SJSA1 (cell line): ENCODE measurements at places on chromosomes 13 and 19.

GRCh38 chr13:47862841-47863240 is 138.2 kb downstream of the SUCLA2 start:
- H3K27me3 ChIP-seq: no peaks in the 10 kb centered on the region
- no peak for DNase-seq
- no peak overlapping the region for H3K27ac ChIP-seq

- H3K36me3 ChIP-seq: no peaks in the 10 kb centered on the region
- H3K27me3 ChIP-seq: no peaks in the 10 kb centered on the region
- no peak for DNase-seq
- no peaks in the 10 kb centered on the region for H3K4me1 ChIP-seq
- H3K4me3 ChIP-seq: no peak overlapping the region
Measured at GRCh38 chr13:70812481-70812880, 704.2 kb upstream of the KLHL1 start.

DNA sequence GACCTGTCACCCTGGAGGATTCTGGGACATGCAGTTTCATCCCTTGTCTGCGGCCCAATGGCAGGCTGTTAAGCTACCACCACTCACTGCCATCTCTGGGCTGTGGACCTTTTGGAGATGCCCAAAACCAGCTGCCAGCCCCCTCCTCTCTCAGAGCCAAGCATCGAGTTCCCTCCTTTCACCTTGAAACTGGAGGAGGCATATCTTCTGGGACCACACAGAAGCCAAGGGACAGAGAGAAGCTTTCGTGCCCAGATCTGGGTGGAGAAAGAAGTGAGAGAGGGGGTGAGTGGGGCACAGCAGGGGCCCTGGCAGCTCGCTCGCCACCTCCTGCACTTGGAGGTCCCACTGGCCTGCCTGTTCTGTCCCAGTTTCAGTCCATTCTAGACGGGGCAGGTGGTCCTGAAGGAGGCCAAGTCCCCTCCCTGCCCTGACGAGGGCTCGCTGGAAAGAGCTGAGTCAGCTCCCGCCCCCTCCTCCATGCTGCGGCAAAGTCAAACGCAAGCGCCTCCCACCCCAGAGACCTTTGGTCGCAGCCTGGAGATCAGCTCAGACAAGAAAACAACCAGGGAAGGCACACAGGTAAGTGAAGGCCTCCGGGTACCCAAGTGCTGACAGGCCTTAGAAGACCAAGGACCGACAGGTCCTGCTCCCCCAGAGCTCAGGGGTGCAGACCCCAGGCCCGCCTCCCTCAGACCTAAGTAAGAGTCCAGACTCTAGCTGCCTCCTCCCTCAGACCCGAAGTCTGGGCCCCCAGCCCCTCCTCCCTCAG is 3.8 kb downstream of the BCAT2 start:
- no peak overlapping the region for H3K4me3 ChIP-seq
- H3K27me3 ChIP-seq: no peaks in the 10 kb centered on the region
- H3K36me3 ChIP-seq: 0 out of 2 replicates have a peak, but pooled peaks cover 2% of the 10 kb centered on the region
- no peak for DNase-seq
- peaks cover 11% of the 10 kb centered on the region for H3K4me1 ChIP-seq

DNA sequence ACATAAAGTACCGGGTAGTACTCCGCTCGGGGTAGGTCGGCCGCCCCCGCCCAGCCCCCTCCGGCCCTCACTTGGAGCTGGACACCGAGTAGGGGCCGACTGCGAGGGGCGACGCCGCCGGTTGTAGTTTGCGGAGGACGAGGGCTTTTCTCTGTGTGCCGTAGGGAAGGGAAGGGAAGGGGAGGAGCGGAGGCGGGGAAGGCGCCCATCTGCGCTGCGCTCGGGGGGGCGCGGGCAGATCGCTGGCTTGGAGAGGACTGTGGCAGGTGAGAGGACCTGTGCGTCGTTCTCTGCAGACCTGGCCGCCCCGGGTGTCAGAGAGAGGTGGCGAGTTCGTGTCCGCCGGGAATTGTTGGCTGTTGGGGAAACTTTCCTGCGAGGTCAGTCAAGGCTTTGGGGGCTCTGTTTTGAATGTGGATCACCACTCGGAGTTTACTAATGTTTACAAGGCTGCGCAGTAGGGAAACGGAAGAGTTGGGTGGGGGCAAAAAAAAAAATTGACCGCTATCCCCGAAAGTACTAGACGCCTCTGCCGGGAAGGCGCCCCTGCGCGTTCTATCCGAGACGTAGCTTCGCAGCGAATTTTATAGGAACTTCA is 1.4 kb downstream of the ING1 start:
- no peak for DNase-seq
- H3K36me3 ChIP-seq: peaks cover 22% of the 10 kb centered on the region
- H3K27me3 ChIP-seq: no peaks in the 10 kb centered on the region
- peaks cover 19% of the 10 kb centered on the region for H3K4me1 ChIP-seq
- H3K4me3 ChIP-seq: peak overlapping the region; percentile 63

DNA sequence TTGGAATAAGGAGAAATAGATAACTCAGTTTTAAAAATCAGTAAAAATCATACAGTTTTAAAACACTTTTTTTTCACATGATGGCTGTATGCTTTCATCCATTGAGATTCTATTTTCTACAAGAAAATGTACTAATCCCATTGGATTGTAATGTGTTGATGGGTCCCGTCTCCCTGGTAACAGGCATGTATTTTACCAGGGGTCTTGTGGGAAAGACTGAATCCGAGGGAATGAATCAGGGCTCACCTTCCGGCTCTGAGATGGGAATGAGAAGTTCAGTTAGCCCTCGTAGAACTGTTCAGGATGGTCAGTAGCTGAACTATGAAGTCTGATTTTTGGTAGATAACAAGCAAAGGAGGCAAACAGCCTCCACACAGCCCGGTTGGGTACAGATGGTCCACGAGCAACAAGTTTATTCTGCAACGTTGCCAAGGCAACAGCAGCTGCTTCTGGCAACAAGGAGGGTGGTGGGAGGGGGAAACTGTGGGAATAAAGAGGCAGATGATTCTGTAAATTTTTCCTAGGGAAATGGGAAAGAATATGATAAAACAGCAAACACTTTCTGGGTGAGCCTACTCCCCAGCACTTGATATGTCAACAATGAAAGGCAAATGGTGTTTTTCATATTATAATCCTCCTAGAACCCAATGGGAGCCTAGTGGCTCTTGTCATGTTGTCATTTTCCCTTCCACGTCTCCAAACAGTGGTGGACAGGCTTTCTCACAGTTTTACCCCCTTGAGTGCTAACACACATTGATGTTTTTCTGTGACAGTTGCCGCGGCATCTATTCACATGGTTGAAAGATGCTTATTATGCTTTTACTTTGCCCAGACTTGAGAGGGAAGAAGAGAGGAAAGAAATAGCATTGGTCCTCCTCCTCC is 12.4 kb upstream of the SIAH3 start:
- H3K36me3 ChIP-seq: no peaks in the 10 kb centered on the region
- no peaks in the 10 kb centered on the region for H3K27me3 ChIP-seq
- no peak overlapping the region for H3K4me3 ChIP-seq
- H3K4me1 ChIP-seq: no peaks in the 10 kb centered on the region
